Mucosa of gallbladder (tissue), 1 donor: ENCODE measurements at places on chromosomes 5 and 9. TPM values are rescaled to one million over a fixed set of nuclear protein-coding genes. Genes with fewer than 3 reads are reported as not detected.
A peak's percentile ranks its signal among the peaks of the same experiment; 100 is the strongest.

DNA sequence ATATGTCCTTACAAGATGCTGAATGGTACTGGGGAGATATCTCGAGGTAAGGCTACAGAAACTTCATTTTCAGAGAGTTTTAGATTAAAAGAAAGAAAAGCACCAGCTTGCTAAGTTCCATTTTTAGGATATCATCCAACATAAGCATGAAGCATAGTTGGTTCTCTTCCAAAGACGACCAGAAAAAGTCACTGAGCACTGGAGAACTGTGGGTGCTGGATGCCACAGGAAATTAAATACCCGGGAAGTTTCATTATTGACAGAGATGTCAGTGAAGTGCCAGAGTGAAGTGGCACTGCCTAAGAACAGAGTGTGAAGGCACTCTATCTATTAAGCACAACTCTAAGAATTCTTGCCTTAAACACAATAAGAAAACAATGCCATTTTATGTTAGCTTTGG is 76.8 kb downstream of the PIK3R1 start:
- no peak for DNase-seq

- DNase-seq = no peak
These were observed 19.0 kb downstream of the HMGCS1 start for GRCh38 chr5:43294226-43294625.

DNA sequence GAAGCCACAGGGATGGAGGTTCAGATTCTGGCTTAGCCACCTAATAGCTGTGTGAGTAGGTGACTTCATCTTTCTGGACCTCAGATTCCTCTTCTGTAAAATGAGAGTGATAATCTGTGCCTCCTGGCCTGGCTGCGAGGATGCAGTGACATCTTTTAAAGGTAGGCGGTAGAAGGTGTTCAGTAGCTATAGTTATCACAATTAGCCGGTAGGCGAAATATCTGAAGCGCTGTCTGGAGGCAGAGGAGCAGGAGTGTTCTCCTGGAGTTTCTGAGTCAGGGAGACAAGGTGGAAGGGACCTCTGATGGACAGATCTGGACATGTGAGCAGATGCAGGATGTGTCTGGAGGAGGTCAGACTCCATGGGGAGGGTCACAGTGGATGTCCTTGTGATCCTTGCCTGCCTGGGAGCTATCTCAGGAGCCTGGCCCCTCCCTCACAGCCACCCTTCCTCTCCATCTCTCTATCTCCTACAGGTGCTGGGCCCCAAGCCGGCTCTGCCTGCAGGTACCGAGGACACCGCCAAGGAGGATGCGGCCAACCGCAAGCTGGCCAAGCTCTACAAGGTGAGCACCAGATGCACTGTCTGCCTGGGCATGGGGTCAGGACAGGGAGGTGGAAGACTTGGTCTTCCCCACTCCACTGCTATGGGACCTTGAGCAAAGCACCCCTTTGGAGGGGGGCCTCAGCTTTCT is 45.6 kb downstream of the GSN start:
- DNase-seq = no peak

Gene FGF18
- 0.63 TPM for total RNA-seq

DNA sequence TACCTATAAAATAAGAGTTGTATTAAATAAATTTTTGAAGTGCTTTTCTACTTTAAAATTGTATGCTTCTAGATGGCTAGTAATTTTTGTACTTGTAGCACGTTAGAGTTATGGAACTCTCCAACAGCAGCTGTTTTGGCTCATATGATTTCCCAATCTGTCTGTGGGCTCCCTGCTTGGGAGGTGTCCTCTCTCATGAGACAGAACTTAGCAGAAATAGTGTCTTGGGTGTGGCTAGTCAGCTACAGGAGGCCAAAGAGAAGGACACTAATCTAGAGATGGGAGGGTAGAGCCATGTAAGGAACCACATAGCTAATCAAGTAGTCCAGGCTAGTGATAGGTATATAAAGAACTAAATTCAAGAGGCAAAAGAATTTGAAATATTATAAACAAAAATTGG is 78.4 kb upstream of the DAB2 start:
- peak; percentile 42 for DNase-seq

DNA sequence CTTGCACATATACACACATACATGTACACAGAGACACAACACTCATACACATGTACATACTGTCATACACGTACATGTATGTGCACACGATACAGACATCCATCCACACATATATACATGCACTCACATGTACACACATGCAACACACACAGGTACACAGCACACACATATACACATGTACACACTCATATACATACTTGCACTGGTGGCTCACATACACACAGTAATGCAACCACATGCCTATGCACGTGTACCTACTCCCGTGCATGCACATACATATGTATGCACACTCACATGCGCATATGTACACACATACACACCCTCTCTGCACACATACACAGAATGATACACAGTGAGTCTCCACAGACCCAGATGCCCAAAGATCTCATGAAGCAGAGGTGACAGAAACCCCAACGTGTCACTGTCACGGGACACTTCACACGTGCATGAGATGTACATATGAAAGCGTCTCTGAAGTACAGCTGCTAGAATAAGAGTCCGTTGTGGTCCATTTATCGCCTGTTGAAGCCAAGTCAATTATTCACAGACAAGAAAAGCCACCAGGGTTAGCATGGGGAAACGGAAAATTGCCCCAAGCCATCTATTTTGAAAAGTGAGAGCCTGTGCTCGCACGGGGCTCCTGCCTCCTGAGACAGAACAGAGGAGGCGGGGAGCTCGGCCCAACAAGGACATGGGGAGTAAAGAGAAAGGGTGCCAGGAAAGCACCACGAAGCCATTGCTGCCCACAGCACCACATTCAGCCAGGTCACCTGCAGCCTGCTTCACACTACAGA is 24.9 kb downstream of the LPCAT1 start:
- DNase-seq = no peak

- DNase-seq = no peak
These were observed 3.5 kb upstream of the PRDM12 start for GRCh38 chr9:130660683-130661450.

GRCh38 chr9:135554718-135555117 is 6.8 kb upstream of the PAEP start:
- no peak for DNase-seq

GRCh38 chr9:93949694-93950449 is 5.3 kb downstream of the BARX1 start:
- DNase-seq = no peak

GRCh38 chr9:120942186-120943001 is 15.8 kb upstream of the TRAF1 start:
- no peak for DNase-seq

Gene PNPLA7
- total RNA-seq = 16.5 TPM
